AG08395 (cell line): ENCODE measurements at places on chromosomes 7 and 10.

DNA sequence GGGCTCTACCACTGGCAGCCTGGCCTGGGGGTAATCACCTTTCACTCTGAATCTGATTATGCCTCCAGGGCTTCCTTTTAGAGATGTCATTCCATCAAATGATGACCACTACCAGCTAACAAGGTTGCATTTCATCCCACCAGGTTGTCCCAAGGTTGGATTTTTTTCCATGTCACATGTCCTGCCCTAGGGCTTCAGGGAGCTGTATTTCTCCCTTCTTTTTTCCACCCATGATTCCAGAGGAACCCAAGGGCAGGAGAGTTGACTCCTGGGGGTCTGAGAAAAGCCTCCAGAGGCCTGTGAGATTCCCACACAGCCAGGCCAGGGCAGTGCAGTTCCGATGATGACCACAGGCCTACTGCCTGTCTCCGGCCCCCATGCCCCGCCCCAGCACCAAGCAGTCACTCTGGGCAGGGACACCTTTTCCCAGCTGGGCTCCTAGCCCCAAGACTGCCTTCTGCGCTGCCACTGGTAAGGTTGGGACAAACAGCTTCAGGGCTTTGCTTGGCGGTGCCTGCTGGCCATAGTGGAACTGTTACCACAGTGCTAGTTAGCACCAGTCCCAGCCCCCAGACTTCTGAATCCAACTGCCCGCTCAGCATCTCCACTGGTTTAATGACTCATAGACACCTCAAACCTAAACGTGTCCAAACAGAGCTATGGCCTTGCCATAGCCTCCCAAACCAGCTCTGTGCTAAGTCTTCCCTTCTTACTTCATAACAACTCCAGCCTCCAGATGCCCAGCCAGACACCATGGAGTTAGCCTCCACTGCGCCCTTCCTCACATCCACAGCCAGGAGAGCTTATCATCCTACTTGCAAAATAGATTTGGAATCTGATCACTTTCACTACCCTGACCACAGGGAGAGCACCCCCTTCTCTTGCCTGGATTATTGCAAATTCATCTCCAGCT is 133.7 kb downstream of the ARHGAP22 start:
- peak; percentile 34 for DNase-seq

DNA sequence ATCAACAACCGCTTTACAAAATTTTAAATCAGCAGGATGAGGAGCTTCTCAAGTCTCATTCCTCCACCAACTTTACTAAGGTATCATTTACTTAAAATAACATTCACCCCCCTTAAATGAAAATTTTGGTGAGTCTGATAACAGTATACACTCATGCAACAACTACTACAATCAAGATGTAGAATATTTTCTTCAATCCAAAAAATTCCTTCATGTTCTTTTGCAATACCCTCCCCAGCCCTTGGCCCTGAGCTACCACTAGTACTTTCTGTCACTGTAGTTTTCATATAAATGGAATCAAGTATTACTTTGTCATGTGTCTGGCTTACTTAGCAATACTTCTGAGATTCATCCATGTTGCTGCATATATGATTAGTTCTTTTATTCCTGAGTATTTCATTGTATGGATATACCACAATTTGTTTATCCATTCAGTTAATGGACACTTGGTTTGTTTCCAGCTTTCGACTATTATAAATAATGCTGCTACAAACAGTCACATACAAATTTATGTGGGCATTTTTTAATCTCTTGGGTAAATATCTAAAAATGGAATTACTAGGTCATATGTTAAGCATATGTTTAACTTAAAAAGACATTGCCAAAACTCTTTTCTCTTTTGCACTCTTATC is 43.0 kb downstream of the NT5C2 start:
- no peak for DNase-seq

DNA sequence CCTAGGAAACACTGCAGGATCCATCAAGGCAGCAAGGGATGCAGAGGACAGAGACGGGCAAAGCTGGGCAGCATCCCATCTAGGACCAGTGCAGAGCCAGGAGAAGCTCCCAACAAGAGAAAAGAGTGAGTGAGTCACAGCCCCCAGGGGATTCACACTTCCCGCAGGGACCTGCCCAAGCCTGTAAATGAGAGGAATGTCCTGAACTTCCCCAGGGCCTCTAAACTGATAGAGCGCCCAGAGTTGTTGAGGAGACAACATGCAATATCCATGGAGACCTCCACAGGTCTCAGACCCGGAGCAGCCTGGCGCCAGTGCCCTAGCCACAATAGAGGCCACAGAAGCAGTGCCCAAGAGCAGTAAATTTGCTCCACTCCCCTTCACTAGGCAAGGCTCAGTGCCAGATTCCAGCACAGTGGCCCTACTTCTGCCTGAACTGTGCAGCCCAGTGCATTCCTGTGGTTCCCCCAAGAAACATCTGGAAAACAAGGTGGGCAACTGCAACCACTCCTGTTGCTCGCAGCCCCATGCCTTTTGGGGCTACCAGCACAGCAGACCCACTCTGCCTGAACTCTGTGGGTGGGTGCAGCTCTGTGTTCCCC is 567.5 kb downstream of the POM121L12 start:
- no peak for DNase-seq

GRCh38 chr7:150330211-150330885 is 7.0 kb upstream of the ACTR3C start:
- no peak for DNase-seq

GRCh38 chr7:111108000-111108399 is 17.1 kb downstream of the LRRN3 start:
- no peak for DNase-seq

- no peak for DNase-seq
Measured at GRCh38 chr7:138926241-138926612, 55.0 kb downstream of the KIAA1549 start.

DNA sequence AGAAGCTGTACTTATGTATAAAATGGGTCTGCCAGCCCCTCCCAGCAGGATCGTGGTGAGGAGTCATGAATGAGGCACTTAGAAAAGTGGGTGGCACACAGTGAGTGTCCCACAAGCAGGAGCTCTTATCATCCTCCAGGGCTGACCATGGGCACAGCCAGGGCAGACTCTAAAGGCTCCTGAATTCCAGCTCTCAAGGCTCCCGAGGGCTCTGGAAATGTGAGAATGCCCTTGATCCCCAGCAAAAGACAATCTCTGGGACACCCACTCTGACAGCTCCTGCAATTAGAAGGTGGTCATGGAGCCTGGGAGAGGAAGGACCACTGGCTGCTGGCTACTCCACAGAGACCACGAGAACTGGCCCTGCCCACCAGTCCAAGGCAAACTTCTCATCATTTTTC is 1.6 kb downstream of the VSTM4 start:
- peak; percentile 48 for DNase-seq

GRCh38 chr7:86786376-86786775 is 142.7 kb downstream of the GRM3 start:
- no peak for DNase-seq

- peak; percentile 44 for DNase-seq
Measured at GRCh38 chr7:95213809-95214492, 110.4 kb downstream of the PON1 start.

GRCh38 chr7:150716939-150717338 is 526 bp downstream of the GIMAP1 start:
- DNase-seq = no peak

GRCh38 chr10:28704464-28705161 is 27.3 kb downstream of the BAMBI start:
- DNase-seq = no peak

- DNase-seq = no peak
Measured at GRCh38 chr7:36630112-36630650, 94.1 kb downstream of the AOAH start.

- DNase-seq = peak; percentile 67
Measured at GRCh38 chr10:62437696-62438095, 63.5 kb downstream of the ZNF365 start.

- no peak for DNase-seq
Measured at GRCh38 chr10:116770281-116770680, 27.9 kb upstream of the HSPA12A start.

GRCh38 chr7:96747418-96747940 is 37.8 kb upstream of the SEM1 start:
- no peak for DNase-seq

- DNase-seq = no peak
Measured at GRCh38 chr10:62050346-62050892, 148.9 kb downstream of the ARID5B start.

DNA sequence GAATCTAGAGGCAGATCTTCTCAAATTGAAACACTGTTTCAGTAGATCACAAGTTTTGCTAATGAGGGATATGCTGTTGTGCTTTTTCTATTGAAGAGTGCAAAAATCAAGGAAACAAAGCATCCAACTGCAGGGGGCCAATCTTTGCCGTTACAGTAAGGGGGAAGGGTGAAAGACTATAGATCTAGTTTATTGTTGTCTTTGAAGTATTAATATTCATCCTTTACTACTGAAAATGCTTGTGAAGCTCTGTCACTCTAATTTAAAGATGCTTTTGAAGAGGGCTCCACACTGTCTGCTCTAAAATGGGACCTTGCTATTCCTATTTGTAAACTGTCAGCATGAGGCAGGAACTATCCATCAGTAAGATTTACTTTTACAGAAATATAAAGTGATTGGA is 110.3 kb downstream of the MBL2 start:
- no peak for DNase-seq

- no peak for DNase-seq
Measured at GRCh38 chr7:157782041-157782440, 445.2 kb downstream of the DNAJB6 start.

DNA sequence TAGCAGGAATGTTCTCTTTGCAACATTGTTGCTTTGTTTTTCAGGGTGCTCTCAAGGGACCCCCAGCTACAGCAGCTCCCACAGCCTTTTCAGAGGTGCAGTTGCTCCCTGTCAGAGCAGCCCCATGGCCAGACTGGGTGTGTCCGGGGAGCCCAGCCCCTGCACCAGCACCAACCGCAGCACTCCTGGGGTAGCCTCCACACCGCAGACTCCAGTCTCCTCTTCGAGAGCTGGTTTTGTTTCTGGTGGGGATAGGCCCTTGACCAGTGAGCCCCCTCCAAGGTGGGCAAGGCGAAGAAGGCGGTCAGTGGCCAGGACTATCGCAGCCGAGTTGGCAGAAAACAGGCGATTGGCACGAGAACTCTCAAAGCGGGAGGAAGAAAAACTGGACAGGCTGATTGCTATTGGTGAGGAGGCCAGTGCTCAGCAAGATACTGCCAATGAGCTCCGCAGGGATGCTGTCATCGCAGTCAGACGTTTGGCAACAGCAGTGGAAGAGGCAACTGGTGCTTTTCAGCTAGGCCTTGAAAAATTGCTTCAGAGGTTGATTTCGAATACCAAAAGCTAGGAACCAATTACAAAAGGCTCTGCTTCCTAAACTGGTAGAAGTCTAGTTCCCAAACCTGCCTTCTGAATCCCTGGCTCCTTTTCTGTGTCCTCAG is 5.4 kb downstream of the HSPA14 start:
- DNase-seq = no peak

DNA sequence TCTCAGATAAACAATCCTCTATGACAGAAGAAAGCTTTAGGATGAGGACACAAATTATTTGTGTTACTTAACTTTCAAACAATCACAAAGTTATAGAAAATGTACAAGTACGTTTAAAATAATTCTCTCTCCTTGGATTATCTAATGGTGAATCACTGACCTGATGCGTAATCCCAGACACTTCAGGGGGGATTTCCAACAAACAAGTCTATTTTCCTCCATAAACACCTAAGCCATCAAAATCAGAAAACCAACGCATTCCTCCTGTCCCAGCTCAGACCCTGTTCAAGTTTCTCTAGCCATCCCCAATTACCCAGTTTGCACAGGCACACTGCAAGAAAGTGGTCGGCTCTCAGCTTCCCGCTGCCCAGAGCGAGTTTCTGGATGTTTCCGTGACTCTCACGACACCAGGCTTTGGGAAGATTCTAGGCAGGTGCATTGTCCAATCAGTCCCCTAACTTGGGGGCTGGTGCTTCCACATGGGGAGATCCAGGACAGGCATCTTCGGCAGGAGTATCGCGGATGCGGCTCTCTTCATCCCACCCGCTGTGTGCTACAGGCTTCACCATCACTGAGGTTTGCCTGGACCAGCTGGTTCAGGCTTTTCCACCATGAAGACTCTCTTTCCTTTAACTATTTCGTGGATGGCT is 200.0 kb downstream of the ZMYND11 start:
- no peak for DNase-seq

GRCh38 chr7:112494656-112495055 is 13.9 kb downstream of the LSMEM1 start:
- no peak for DNase-seq

DNA sequence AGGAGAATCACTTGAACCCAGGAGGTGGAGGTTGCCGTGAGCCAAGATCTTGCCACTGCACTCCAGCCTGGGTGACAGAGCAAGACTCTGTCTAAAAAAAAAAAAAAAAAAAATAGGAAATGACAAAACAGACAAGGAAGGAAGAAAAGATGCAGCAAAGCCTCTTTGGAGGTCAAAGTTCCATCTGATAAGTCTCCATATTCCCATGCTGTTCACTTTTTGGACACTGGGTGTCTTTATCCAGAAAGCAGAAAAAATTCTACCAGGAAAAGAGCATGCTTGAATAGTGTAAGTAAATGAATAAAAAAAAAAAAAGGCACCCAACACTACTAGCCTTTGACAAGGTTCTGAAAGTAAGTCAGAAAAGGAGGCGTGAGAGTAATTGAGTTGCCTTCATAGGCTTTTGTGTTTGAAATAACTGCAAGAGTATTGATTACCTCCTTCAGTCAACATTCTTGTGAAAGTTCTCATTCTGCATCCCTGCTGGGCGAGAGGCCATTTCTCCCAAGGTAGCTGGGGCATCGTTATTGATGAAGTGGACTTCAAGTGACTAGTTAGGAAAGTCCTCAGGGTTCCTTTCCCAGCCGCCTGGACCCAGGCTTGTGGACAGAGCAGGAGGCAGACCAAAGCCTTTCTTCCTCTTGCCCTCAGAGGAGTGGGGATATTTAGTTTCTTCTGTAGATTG is 133.3 kb upstream of the KIF5B start:
- DNase-seq = peak; percentile 27

DNA sequence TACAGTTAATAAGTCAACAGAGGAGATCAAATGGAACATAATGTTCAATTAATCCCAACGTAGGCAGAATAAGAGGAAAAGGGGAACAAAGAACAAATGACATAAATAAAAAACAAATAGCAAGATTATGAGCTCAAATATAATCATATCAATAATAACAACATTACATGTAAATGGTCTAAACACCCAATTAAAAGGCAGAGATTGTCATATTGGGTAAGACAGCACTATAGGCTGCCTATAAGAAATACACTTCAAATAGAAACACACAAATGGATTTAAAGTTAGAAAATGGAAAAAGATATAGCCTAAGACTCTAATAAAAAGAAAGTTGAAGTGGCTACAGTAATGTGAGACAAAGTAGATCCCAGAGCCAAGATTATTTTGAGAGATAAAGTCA is 126.4 kb upstream of the PTER start:
- DNase-seq = no peak

- DNase-seq = no peak
Measured at GRCh38 chr10:88161756-88162155, 298.3 kb downstream of the PTEN start.

- peak; percentile 45 for DNase-seq
Measured at GRCh38 chr10:71213127-71213621, 804 bp downstream of the UNC5B start.

DNA sequence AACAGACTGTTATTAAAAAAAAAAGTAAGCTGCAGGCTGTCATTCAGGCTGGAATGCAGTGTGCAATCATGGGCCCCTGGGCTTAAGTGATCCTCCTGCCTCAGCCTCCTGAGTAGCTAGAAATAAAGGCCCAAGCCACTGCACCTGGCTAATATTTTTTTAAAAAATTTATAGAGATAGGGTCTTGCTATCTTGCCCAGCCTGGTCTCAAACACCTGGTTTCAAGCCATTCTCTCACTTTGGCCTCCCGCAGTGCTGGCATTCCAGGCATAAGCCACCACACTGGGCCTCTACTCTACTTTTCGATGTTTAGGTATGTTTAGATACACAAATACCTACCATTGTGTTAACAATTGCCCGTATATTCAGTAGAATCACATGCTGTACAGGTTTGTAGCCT is 270.4 kb upstream of the PRKCQ start:
- no peak for DNase-seq
